GM10248 (cell line): ENCODE measurements at places on chromosomes 2 and 18.

DNA sequence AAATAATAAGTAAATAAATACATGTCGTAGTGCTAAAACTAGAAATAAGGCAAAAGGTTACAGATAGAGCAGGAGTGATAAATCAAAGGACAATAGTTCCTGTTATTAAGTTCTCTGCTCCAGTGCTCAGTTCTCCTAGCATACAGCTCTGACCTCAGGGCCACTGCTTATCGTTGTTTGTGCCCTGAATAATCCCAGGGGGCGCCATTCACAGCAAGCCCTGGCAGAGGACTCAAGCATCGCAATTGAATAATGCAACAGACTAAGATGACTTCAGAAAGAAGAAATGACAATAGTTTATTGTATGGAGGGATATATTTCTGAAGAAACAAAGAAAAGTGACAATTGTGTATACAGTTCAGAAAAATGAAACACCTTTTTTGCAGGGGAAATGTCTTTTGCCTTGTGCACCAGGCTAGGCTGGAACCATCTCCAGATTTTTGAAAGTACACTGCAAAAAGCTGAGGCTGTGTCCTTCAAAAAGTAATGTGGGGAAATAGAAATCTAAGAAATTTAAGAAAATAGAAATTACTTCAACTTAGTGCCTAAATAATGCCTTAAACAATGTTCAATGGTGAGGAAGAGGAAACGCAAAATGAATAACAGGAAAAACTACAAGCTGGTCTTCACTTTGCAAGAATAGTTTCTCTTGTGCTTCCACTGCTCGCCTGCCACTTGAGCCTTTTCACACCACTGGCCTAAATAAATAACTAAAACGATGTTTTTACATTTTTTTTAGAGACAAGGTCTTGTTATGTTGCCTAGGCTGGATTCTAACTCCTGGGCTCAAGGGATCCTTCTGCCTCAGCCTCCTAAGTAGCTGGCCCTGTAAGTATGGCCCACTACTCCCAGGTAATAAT is 19.0 kb upstream of the CCNYL1 start:
- peak; percentile 46 for DNase-seq

GRCh38 chr18:26515643-26516487 is 32.5 kb downstream of the KCTD1 start:
- no peak for DNase-seq

DNA sequence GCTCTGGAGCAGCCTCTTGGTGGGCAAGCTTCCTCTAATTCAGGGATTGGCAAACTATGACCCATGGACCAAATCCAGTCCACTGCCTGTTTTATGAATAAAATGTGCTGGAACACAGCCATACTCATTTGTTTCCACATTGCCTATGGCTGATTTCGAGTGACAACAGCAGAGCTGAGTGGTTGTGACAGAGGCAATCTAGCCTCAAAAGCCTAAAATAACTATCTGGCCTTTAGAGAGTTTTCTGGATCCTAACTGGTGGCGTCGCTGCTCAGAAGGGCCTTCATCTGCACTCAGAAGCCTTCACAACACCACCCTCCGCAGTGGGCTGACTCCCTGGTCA is 147.1 kb downstream of the CCBE1 start:
- no peak for DNase-seq

GRCh38 chr2:54531558-54531957 is 75.4 kb downstream of the SPTBN1 start:
- DNase-seq = no peak

DNA sequence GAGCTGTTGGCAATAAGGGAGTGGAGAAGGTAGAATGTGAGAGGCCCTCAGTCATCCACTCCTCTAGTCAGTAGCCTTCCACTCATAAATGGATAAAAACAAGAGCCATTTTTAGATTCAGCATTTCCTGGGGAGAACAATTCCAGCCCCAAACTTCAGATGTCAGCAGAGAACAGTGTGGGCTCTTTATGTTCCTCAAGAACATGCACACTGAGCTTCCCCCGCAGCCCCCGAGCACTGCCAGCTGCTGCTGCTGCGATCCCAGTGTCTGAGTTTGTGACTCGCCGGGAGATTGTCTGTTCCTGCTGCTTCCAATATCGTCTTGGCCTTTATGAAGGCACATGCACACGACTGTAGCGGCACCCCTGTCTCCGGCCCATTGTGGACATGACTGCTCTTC is 143.7 kb upstream of the CTNNA2 start:
- no peak for DNase-seq

DNA sequence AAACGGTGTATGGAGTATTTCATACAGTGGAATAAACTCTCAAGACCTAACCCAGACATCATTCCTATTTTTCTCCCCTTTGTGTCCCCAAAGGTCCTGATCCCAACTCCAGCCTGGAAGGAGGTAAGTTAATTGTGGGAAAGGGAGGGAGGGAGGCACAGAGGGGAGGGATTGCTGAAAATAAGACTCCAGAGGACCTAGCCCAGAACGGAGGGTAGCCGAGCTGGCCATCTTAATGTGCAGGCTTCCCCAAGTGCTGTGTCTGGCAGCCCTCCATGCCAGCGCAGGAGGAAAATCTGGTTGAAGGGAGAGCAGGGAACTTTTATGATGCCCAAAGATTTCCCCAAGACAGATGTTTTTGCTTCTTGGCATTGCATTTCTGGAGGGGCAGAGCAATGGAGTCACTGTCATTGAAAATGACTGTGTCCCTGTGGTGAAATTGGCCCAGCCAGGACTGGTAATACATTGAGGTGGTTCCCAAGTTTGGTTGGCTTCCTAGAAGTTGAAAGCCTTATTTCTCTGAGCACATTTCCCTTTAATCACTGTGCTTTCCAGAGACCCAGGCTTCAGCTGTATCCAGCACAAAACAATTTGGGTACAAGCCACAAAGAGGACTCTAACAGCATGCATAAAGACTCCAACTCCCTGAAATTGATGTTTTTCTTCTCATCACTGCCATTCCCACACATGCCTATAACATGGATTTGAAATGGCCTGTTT is 202.7 kb downstream of the AGPS start:
- DNase-seq = no peak

GRCh38 chr2:69493268-69493667 is 56.0 kb upstream of the NFU1 start:
- no peak for DNase-seq

DNA sequence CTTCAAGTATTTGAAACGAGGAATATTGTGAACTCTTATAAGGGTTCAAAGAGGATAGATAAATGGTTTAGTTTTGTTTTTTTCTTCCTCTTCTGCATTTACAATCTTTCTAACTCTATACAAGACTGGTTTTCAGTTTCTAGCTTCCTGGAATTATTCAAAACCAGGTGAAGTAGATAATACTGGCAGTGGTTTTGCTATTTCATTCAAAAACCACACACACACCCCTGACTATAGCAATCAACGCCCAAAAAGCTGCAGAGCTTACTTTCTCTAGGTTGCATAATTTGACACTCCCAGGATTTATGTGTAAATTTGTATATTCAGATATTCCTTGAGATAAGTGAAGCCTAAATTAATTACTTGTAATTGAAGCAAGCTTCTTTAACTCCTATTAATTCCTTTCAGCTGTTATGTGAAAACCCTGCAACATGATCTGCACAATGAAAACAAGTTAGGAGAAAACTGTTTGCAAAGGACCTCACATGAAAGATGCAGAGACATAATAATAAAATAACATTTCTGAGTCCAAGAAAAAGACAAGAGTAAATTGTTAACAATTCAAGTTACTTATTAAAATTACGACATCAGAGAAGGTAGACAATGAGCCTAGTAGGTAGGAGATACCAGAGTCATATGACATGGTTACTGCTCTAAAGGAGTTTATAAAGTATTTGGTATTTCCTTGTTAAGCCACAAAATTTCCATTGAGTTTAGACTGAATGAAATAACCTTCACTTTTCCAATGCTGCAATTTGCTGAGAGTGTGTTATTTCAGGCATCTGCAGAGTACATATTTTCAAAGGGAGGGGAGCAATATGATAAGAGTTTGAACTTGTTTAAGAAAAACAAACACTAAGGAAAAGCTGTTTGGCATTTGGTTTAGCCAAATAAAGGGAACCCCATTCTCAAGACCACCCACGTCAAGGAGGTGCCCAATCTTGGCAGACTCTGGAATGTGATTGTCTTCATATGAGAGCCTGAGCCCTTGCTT is 1.6 kb upstream of the NFE2L2 start:
- no peak for DNase-seq

- DNase-seq = no peak
Measured at GRCh38 chr2:62868947-62869346, 163.4 kb downstream of the EHBP1 start.

- DNase-seq = no peak
Measured at GRCh38 chr2:128451084-128452023, 132.7 kb upstream of the HS6ST1 start.

GRCh38 chr18:6901286-6901926 is 171.9 kb downstream of the ARHGAP28 start:
- no peak for DNase-seq

DNA sequence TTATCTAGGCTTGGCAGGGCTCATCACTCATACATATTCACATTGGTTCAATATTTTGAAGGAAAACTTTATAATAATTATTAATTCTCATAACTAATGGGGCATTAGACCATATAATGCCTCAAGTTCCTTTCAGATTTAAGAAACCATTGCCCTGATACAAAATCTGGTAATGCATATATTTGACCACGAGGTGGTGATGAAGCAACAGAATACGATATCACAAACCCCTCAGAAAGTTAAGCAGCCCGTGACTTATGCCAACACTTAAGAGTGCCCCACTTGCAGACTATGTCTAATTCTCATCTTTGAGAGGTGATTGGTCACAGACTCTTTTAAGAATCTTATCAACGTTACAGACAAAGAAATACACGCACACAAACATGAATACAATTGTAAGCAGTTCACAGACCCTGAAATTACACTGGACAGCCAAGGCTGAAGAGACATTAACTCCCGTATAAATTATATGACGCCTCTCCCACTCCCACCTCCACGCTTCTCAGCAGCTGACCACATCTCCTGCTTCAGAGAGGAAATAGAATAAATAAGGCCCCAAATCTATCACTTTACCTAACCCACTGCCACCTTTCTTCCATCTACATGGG is 20.7 kb upstream of the DNAH6 start:
- DNase-seq = peak; percentile 41

DNA sequence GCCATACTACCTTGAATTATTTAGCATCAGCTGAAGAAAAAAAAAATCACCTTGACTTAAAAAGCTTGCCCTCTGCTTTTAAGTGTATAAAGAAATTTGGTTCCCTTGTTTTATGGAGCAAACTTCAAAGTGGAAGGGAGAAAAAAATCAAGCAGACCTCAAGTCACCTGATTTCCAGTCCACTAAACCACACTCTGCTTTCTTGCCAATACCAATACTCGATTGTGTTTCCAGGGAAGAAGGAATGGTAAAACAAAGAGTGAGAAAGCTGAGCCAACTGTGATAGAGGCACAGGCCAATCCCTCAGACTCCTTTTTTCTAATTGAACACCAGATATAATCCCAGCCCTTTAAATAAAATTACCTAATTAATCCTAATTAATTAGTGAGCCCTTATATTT is 587.3 kb downstream of the ARHGAP15 start:
- DNase-seq = no peak

- DNase-seq = no peak
Measured at GRCh38 chr2:133848111-133848649, 279.9 kb upstream of the NCKAP5 start.

- no peak for DNase-seq
Measured at GRCh38 chr18:75139226-75139911, 69.6 kb downstream of the PTGR3 start.

- no peak for DNase-seq
Measured at GRCh38 chr18:54130631-54131030, 93.8 kb downstream of the MBD2 start.

GRCh38 chr2:27461118-27461517 is 18.9 kb downstream of the KRTCAP3 start:
- no peak for DNase-seq

- no peak for DNase-seq
Measured at GRCh38 chr2:105868060-105868459, 123.3 kb downstream of the NCK2 start.

- no peak for DNase-seq
Measured at GRCh38 chr2:34123996-34124785, 525.1 kb upstream of the FAM98A start.

GRCh38 chr2:46711156-46711555 is 204.4 kb downstream of the MCFD2 start:
- DNase-seq = no peak

DNA sequence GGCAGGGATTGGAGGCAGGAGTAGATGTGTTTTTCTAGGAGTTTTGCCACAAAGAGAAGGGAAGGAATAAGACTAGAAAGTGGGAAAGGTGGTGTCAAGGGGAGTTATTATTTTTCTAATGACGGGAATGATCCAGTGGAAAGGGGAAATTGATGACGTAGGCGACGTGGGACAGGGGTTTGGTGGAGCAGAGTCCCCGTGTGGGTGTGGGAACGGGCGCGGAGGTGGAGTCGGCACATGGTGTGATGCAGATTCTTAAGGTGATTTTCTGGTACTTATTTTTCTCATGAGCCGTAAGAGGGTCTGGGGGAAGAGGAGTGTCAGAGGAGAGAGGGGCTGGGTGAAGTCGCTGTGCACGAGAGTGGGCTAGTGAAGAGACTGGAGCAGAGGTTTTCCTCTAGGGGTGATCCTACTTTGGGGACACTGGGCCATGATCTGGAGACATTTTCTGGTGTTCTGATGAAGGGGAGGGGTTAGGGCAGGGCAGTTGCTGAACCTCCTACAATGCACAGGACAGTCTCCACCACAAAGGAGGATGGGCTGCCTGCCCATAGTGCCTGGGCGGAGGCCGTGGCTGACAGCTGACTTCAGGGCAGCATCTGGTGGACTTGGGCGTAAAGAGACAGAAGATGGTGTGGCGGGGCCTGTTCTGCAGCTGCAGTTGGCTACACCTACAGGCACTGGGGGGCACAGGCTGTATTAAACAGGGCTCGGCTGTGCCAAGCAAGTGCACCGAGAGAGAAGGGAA is 30.0 kb downstream of the TRAF3IP1 start:
- no peak for DNase-seq

GRCh38 chr2:233358947-233359346 is 4.7 kb downstream of the DGKD start:
- no peak for DNase-seq

GRCh38 chr2:207137596-207138337 is 28.0 kb downstream of the KLF7 start:
- no peak for DNase-seq

GRCh38 chr2:181177376-181177775 is 197.0 kb downstream of the UBE2E3 start:
- no peak for DNase-seq

DNA sequence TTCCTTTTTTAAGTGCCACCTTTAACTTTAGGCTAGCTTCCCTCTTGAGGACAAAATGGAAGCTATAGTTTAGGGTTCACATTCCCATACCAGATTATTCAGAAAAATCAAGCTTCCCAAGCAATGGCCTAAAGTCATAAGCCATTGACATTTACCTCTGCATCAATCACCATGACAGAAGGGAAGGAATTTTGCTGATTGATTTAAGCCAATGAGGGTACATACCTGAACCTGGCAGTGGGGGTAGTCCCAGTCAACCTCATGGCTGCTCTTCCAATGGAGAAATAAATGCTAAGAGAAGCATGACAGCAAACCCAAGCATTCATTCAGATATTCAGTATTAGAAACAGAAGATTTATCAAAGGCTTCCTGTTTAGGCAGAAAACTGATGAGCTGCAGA is 128.4 kb upstream of the CREB1 start:
- DNase-seq = no peak

GRCh38 chr18:49014605-49015267 is 64.0 kb upstream of the SMAD7 start:
- no peak for DNase-seq

GRCh38 chr2:145777297-145777696 is 1257.4 kb upstream of the ZEB2 start:
- no peak for DNase-seq
